ENCODE measurements at places on chromosomes 6 and 20.

GRCh38 chr6:164108869-164109769 is 694.6 kb downstream of the QKI start:
- DNase-seq, result no peak

DNA sequence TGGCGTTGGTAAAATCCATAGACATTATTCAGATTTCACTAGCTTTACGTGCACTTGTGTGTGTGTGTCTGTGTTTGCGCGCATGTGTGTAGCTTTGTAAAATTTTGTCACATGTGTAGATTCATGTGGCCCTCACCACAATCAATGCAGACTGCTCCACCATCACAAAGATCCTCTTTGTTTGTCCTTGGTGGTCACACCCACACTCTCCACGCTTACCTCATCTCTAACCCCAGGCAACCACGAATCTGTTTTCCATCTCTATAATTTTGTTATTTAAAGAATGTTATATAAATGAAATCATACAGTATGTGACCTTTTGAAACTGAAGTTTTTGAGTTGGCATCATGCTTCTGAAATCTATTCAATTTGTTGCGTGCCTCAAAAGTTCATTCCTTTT is 58.5 kb downstream of the GRM1 start:
- DNase-seq, result no peak

DNA sequence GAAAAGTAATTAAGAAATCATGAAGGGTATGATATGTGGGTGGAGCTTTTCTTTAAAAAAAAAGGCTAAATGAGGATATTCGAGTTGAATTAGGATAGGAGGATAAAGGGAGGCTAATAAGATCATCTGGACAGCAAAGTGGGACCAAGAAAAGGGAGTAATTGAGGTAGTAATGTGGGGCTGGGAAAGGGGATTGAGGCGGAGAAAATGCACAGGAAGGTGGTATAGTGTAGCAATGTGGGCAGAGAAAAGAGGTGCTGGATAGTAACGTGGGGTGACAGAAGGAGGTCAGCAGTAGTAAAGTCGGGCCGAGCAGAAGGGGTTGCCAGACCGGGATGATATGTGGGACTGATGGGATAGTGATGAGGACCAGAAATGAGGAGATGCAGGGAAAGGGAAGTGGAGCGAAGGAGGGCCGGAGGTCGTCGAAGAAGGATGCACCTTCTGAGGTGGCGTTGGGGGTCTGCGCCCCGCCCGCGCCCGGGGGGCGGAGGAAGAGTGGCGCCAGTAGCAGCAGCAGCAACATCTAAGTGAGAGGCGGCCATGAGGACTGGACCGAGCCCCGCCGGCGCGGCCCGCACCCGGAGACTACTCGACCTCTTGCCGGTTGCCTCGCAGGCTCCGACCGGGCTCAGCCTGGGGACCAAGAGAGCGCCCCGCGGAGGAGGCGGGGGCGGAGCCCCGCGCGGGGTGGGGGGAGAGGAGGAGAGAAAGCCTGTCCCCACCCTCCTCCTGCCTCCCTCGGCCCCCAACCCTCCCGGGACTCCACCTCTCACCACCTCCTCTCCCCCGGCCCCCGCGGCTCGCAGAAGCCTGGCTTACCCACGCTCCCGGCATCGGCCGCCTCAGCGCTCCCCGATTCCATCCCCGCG is 887 bp downstream of the GABBR1 start:
- no peak for DNase-seq

- peak; percentile 35 for DNase-seq
Observed at GRCh38 chr6:7148100-7148822, 40.5 kb downstream of the RREB1 start.

- DNase-seq, result no peak
Observed at GRCh38 chr20:59987135-59987534, 28.9 kb downstream of the CDH26 start.

GRCh38 chr6:109008537-109009235 is 86.0 kb downstream of the SESN1 start:
- DNase-seq, result peak; percentile 18

GRCh38 chr6:56556751-56557540 is 85.7 kb downstream of the DST start:
- DNase-seq, result no peak

DNA sequence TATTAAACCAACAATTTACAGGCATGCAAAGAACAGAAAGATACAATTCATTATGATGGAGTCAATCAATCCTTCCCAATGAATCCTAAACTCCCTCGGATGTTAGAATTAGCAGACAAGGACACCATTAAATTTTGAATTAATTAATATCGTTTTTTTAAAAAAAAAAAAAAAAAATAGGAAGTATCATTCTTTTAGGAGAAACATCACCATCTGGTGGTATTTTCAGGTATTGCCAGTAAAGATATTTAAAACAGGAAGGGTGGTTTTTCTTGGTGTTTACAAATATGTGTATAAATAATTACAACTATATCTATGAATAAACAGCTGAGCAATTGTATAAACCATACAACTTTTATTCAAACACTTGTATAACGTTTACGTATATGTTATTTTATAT is 564.4 kb downstream of the HAO1 start:
- DNase-seq, result no peak

- DNase-seq, result no peak
Observed at GRCh38 chr20:53332022-53332837, 261.4 kb downstream of the ZNF217 start.

GRCh38 chr6:104539173-104539572 is 320.5 kb downstream of the HACE1 start:
- no peak for DNase-seq

- peak; percentile 30 for DNase-seq
Observed at GRCh38 chr6:144335311-144335861, 50.3 kb downstream of the UTRN start.

- DNase-seq, result no peak
Observed at GRCh38 chr20:10209091-10209490, 9.5 kb upstream of the SNAP25 start.

DNA sequence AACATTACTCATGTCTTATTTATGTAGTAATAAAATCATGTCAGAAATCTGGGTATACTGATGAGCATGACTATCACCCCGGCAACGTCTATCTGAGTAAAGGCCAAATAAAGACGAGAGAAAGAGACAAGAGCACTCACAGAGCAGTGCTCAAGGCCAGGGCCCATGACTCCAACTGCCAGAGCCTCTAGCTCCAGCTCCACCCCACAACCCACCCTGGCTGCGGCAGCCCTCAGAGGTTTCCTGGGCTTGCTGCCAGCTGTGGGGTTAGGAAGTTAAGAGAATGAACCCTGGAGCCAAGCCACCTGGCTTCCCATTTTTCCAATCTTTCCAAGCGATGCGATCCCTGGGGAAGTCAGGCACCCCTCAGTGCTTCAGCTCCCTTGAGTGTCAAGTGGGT is 92.0 kb upstream of the PAX1 start:
- no peak for DNase-seq

DNA sequence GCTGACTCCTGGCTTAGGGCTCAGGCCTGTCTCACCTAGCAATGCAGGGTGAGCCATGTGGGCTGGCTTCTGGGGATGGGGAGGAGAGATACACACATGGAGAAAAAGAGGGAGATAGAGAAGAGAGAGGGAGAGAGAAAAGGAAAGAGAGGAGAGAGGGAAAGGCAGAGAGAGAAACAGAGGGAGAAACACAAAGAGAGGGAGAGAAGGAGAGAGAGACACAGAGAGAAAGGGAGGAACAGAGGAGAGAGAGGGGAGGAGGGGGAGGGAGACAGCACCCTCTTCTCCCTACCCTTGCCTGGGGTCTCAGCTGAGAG is 24.8 kb downstream of the NTSR1 start:
- no peak for DNase-seq

DNA sequence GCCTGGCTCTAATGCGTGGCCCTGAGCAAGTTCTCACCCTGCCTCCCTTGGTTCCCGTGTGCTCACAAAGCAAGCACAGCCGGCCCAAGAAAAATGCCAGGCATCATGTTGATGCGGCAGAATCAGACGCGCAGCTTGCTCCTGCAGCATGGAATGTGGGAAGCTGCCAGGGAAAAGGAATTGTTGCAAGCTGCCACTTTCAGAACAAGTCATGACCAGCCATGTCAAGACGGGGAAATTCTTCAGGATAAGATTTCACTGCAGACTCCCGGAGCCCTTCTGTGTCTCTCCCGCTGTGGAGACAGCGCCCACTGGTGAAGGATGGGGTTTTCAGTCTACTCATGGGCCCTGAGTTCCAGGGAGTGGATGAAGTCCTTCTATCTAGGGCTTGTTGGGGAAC is 4.6 kb downstream of the DACT2 start:
- DNase-seq, result no peak

DNA sequence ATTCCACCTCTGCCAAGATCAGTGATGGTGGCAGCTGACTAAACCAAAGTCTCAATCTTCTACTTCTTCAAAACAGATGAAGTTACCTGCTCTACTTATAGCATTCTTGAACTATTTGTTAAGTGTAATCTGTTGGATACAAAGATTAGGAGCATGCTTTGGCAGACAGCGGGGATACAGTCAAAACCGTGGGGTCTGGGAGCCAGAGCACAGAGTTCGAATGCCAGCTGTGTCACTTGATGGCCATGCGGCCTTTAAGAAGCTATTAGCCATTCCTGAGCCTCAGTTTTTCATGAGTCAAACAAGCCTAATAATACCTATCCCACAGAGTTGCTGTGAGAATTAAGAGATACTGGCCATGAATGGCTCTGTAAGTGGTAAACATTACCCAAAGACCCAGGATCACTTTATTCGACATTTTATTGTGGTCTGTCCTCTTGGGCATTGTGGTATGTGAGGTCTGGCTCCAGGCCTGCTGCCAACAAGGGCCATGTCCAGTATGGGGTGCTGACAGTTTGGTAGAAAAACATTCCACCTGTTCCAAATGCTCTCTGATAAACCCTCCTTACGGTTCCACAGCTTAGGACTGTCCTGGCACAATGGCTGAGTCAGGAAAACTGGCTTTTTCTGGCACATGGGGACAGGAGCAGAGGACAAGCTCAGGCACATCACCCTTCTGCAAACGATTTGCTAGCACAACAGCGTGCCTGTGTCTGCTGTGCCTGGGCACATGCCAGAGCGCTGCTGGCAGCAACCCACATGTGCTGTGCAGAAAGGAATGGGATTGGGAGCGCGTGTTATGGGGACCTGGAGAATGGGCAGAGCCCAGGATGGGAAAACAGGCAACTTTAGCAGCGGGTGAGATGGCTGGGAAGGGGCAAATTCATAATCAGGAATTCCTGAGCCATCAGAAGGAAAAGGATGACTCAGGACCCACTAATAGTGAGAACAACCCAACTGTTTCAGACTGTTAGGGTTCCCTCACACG is 15.7 kb upstream of the FAM83C start:
- no peak for DNase-seq

- no peak for DNase-seq
Observed at GRCh38 chr6:104887350-104887749, 27.6 kb upstream of the HACE1 start.

- DNase-seq, result no peak
Observed at GRCh38 chr6:38262609-38263008, 377.1 kb downstream of the BTBD9 start.

GRCh38 chr20:16423311-16424212 is 149.7 kb downstream of the KIF16B start:
- DNase-seq, result no peak

GRCh38 chr20:41277049-41277448 is 40.5 kb downstream of the ZHX3 start:
- DNase-seq, result no peak

DNA sequence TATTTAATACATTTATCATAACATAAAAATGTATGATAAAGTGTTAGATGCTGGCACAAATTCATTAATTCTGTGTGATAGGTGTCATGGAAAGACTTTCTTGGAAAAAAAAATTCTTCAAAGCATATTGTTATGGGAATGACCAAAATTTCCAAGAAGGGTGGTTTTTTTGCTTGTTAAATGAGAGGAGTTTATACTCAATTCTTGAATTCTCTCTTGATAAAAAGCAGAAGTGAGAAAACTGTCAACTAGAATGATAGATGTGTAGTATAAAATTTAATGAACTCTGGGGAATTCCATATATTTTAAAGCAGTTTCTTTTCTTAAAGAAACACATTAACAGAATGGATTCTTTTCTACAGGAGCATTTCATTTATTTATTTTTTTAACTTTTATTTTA is 62.0 kb upstream of the SNAP91 start:
- DNase-seq, result no peak
